ENCODE measurements at places on chromosomes 2 and 18.

DNA sequence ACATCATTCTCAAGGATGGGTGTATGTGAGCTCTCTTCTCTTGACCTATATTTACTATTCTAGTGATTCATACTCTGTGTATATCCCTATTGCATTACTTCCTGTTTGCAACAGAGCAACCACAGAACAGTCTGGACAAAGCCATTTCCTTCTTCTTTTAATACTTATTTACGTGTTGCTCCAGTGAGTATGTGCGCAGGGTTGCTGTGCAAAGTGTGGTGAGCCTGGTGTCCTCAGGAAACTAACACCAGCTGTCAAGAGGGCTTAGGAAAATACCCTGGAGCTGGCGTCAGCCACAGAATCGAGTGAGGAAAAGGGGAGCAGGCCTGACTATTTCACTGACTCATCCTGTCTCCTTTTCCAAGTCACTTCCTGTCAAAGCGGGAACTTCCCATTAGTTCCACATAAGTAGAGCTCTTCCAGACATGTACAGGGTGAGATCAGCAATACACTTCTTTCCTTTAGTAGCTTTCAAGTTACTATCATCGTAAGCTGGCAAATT, 214.1 kb upstream of the COPS8 start:
- peak; percentile 52 for DNase-seq

- DNase-seq = peak; percentile 36
Measured at GRCh38 chr2:121707920-121708361, 28.7 kb downstream of the NIFK start.

DNA sequence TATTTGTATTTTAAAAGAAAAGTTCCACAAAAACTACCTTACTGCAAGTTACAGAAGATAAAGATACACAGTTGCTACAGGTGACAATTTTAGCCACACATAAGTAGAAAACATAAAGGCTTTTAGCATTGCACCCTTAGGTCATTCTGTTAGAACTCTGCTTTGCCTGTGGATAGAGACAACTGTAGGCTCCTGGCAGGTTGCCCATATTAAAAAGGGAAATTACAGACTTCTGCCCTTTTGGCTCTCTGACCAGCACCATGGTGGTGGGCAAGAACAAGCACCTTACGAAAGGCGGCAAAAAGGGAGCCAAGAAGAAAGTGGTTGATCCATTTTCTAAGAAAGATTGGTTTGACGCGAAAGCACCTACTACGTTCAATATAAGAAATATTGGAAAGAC, 223.3 kb downstream of the MC4R start:
- no peak for DNase-seq

DNA sequence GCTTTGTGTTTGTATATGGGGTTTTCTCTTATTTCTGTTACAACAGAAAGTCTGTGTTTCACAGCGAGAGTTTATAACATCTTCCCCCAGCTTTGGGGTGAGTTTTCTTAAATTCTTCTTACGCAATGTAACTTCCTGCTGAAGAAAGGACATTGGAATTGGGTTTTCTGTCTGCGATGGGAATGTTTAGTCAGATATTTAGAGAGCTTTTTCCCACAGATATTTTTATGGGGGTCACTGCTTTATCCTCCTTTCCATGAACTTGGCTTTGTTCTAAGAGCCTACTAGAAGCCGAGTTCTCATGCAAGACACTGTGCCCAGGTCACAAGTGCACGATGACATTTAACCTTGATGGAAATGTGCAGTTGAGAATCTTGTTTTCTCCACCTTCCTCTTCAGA, 22.1 kb downstream of the B3GNT2 start:
- no peak for DNase-seq

DNA sequence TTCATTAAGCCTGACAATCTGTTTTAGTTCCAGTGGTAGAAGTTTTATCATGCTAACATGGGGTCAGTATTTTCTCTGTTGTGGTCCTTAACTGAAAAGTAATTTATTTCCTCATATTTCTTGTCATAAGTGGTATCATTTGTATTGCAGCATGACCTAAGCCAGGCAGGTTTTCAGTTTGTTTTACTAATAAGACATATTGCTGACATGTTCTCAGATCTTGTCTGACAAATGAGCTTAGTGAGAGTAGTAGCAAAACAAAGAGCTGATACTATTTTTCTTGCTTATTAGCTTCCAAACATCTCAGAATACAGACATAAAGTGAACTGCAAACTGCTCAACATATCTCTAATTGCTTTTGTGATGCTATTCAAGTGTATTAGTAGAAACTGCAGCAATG, 293.6 kb downstream of the DSEL start:
- DNase-seq = no peak

DNA sequence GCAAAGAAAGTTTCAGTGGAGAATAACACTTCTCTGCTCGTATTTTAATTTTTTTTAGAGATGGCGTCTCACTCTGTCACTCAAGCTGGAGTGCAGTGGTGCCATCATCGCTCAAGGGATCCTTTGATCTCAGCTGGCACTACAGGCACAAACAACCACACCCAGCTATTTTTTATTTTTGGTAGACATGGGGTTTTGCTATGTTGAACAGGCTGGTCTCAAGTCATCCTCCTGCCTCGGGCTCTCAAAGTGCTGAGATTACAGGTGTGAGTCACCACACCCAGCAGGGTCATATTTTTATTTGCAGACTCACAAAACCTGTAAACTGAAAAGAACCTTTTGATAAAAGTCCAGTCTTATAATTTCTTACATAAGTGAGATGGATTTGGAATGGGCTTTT, 2.6 kb downstream of the TRAK2 start:
- DNase-seq = peak; percentile 28

DNA sequence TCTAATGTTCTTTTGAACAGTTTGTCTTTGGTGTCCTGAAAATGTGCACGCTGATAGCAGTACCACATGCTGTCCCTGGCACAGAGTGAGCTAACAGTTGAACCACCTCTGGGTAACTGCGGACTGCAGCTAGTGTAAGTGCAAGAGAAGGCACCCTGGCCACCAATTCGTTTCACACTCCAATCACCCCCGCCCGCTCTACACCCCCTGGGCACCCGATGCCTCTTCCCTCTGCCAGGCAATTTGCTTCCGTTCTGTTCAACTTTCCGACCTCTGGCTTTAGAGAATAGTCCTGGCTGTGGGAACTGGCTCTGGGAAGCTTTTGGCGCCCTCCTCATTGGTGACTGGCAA, 1.4 kb downstream of the DOCK10 start:
- no peak for DNase-seq

DNA sequence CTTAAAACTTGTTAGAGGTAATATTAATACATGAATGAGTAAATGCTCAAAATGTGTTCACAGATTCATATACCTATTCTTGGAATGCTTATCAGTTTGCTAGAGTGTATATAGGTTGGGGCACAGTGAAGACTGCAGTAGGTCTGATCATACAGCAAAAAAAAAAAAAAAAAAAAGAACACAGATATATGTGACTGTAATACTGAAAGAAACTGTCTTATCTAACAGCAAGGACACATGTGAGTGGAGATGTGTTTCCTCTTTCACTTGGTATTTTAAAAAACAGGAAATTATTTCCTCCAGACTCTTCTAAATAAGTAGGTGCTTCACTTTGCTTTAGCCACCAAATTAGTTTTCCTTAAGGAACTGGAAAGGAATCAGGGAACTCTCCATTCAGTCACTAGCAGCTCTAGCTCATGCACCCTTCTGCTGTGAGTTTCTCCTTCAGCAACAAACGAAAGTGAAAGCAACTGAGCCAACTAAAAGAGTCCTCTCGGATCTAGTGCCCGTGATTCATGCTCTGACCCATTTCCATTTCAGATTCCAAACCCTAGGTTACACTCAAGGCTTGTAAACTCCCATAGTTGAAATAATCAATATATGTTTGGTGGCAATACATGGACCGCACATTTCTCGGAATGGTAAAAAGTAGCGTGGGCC, 98.5 kb downstream of the DSEL start:
- DNase-seq = peak; percentile 75
